ENCODE measurements at places on chromosomes 7 and 10.

DNA sequence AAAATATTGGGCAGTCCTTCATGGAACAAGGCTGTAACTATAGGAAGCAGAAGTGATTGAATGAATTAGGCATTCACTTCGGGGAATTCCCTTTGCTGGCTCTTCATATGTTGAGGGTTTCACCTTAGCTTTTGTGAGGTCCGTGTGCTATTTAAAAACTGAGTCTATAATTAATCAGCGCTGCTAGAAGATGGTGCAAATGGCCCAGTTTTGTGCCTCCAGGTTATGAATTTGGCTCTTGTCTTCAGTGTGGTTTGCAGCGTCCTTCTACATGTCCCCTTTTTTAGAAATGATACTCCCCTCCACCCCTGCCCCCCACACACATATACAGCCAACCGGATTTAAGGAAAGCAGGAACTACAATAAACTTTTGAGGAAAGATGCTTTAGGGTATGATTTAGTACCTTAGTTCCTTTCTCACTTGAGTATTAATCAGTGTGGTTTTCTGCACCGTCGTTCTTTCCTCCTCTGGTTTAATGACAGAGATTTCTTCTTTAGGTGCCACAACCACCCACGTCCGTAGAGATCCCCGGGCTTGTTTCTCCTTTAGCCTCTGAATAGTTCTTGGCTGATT is 110.6 kb upstream of the SAMD8 start:
- DNase-seq = no peak

GRCh38 chr7:112855227-112855626 is 65.0 kb upstream of the TMEM168 start:
- no peak for DNase-seq

GRCh38 chr10:104472957-104473745 is 119.5 kb downstream of the CFAP58 start:
- DNase-seq = no peak

DNA sequence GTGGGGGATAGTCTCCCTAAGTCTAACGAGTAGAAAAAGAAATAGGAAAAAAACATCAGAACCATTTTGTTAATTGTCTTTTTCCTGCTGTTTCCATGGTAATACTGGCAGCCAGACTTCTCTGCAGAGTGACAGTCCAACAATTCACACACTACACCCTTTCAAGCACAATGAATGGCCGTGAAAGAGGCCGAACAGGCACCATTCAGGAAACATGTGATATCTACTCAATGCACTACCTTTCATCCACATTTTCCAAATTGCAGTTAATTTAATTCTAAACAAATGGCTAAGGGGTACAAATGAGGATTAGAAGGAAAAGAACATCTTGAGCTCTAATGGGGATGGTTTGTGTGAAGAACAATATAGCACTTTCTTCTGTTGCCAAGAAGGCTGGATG is 358.5 kb upstream of the ANKRD30A start:
- no peak for DNase-seq

- DNase-seq = no peak
Observed at GRCh38 chr7:143392875-143393266, 11.7 kb downstream of the ZYX start.
